ENCODE measurements at places on chromosomes 5 and 9.

DNA sequence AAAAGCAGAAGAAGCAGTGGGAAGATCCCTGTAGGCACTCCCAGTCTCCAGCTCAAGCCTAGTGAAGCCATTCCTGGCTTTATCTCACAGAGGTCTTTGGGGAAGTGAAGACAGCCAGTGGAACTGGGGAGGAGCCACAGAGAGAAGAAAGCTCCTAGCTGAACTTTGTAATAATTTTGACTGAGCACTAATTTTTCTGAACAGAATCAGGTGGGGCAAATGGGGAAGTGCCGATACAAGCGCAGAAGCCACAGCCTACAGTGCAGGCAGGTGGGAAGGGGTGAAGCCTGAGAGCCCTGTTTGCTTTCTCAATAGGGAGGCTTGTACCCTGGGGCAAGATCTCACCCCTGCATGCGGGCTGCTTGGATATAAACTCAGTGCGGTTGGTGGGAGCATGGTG, 48.4 kb upstream of the SNAPC3 start:
- DNase-seq = no peak

- no peak for DNase-seq
These were observed 319.1 kb downstream of the KIF4B start for GRCh38 chr5:155332618-155333017.

GRCh38 chr9:99840072-99840471, 18.4 kb downstream of the NR4A3 start:
- DNase-seq = no peak

DNA sequence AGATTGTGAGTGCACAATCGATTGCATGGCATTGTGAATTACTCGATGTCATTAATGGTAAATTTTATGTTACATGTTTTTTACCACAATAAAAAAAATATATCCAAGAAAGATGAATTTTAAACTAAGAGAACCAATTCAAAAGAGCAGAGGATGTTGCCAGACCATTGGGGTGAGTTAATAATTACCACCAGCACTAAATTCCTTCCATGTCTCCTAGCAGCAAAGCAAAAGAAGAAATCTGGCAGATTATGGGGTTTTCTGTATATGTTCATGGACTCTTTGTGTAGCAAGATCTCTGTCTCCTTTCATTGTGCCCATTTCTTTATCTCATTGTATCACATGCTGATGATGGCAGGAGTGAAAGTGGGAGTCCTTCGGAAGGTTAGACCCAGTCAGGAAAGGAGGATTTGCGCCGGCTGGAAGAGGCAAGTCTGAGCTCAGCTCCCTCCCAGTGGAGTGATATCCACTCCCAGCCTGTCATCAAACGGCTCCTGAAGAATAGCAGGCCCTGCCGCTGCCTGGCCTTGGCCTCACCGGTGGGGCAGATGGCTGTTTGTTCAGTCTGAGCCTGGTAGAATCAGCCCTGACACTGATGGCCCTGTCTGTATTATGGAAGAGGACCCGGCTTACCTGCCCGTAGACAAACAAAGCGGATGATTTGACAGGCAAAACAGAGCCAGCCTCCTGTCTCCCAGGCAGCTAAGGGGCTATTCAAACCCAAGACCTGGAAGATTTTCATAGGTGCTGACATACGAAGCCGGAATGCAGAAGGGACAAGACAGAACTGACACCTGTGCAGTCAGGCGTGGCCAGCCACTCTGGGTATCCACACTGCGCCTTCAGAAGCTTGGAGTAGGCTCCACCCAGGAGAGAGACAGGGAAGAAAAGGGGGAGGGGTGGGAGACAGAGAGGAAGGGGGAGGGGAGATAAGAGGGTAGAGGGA, 21.9 kb upstream of the FOXE1 start:
- DNase-seq = no peak

- DNase-seq = no peak
These were observed 6.2 kb upstream of the CEP120 start for GRCh38 chr5:123429221-123429954.

DNA sequence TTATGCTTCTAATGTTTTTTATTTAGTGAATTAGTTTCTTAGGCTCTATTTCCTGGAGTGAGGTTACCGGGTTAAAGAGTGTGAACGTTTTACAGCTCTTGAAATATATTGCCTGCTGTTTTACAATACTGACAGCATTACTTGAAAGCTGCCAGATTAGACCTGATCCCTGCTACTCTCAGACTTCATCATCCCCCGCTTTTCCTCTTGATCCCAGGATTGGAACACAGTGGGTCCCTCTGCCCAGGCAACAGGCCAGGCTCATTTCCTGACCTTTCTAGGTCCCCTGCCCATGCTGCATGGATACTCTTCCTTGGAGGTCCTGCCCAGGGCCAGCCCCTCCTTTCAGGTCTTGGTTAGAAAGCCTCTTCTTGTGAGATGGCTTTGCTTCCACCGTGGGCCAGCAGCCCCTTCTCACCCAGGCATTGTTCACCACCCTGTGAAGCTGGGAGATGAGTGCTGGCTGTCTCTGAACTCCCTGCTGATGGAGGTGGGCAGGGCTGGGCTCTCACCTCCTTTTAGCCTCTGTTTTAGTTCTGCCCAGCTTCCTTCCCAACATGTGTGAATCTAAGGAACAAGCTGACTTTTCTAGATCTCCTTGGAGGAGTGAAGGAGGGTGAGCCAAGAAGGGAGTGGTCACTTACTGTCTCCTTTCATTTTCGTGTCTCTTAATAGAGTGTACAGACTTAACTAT, 15.5 kb upstream of the FAM120AOS start:
- DNase-seq = peak; percentile 69

DNA sequence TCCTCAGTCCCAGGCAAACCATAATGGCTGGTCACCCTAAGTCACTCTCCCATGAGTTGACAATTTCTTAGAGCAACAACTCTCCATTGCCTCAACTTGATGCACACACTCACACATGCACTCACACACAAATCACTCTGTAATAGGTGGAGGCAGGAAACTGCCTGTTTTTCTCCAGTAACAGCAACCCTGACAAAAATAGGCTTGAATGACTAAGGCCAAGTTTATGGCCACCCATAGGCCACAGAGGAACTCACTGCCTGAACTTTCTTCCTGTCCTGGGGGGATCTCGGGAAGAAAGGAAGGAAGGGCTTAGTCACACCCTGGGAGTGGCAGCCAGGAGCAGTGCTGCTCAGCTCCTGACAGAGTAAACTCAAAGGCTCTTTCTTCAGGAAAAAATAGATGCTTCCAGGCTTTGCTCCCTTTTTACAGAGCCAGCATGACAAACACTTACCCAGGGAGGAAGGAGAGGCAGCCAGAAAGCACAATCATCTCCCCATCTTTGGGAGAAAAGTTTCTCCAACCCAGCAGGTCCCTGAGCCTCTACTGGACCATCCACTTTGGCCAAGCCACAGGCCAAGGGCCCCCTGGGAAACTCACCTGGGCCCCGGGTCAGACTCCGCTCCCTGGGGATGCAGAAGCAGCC, 368 bp downstream of the SH3TC2 start:
- DNase-seq = peak; percentile 85

DNA sequence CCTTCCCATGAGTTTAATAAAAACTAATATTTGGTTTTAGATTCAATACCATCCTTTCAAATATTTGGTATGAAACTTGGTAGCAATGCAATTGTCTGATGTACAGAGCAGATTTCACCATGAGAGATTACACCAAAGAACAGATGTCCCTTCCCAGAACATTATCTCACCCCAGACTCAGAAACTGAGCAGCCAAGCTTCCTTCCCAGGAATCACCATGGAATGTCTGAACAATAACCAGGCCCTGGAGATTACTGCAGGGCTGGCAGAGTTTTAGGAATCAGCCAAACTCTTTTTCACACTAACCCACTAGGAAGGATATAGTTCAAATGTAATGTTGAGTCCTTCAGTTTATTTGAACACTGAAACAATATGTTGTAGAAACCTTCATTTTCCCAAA, 23.9 kb downstream of the CLTA start:
- peak; percentile 65 for DNase-seq

DNA sequence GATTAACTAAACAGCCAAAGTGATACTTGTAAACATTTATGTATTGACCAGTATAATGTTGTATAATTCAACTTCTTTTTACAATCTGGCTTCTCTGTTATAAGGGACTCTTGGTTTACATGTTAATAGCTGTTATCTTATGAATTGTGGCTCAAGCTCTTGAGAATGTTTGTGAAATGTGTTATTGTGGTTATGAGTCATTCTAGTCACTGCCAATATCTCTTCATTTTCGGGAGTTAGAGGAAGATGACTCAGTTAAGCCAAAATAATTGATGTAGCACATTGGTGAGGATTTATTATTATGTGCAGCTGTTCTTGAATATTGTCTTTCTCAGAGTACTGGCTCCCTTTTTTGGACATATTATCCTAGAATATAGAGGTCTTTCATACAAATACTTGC, 655.2 kb upstream of the RIOK2 start:
- DNase-seq = peak; percentile 99

- peak; percentile 85 for DNase-seq
These were observed 273.5 kb downstream of the NR2F1-AS1 start for GRCh38 chr5:93307557-93307956.

- DNase-seq = no peak
These were observed 177.4 kb upstream of the IL12B start for GRCh38 chr5:159507661-159508060.

DNA sequence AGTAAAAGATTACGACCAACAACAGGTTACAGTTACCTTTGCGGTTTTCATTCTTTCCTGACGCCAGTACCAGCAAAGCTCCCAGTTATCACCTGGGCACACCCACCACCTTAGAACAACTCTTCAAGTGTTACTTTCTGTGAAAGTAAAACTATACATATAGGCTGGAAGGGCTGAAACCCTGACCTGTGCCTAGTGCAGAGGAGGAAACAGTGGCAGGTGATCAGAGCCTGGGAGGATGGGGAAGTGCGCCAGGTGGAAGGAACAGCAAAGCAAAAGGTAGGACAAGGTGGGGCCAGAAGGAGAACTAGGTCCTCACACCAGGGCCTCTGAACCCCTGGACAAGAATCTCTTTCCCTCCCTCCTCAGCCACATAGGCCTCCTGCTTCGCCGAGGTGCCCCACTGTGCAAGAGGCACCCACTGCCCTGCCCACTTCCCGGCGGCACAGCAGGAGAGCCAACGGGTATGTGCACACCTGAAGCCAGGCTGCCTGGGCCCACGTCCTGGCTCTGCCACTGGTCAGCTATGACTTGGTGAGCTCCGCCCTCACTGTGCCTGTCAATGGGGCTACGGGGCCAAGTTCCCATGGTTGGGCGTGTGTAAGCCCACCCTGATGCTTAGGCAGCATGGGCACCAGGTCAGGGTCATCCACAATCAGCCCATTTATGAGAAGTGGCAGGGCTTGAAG, 26.9 kb downstream of the BICD2 start:
- no peak for DNase-seq

GRCh38 chr9:8655071-8655470, 855.5 kb upstream of the DMAC1 start:
- DNase-seq = no peak

DNA sequence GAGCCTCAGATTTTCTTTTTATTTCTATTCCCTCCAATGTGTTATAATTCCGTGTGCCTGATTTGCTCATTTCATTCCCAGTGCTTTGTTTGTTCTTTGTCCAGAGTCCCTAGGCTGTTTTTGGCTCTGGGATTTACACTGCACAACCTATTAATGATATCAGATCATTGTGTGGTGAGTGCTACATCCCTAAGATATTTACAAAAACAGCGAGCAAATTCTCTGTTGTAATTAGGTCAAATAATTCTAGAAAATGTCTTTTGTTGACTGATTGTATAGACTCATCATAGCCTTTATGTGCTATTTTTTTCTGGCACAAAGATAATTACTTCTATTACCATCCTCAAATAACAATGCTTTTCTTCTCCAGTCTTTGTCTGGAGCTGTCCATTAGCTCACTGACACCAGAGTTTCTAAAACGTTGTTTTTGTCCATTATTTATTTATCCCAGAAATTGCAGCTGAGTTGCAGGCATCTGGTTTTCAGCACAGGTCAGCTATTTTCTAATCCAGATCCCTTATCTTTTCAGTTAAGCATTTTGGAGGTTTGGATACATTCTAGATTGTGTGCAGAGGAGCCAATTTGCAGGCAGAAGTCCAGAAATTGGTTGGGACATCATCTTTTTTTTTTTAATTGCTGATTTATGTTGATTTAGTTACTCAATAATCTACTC, 379.9 kb upstream of the DMAC1 start:
- no peak for DNase-seq

DNA sequence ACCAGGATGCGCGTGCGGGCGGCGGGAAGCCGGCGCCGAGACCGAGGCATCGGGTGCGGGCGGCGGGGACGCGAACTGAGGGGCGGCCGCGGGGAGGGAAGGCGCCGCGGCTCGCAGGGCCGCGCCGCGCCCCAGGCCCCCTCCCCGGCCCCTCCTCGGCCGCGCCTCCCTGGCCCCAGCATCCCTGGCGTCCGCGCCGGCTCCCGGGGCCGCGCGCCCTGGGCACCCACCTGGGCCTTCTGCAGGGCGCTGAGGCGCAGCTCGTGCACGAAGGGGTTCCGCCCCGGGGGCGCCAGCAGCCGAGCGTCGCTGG, 324 bp downstream of the LPCAT1 start:
- no peak for DNase-seq

DNA sequence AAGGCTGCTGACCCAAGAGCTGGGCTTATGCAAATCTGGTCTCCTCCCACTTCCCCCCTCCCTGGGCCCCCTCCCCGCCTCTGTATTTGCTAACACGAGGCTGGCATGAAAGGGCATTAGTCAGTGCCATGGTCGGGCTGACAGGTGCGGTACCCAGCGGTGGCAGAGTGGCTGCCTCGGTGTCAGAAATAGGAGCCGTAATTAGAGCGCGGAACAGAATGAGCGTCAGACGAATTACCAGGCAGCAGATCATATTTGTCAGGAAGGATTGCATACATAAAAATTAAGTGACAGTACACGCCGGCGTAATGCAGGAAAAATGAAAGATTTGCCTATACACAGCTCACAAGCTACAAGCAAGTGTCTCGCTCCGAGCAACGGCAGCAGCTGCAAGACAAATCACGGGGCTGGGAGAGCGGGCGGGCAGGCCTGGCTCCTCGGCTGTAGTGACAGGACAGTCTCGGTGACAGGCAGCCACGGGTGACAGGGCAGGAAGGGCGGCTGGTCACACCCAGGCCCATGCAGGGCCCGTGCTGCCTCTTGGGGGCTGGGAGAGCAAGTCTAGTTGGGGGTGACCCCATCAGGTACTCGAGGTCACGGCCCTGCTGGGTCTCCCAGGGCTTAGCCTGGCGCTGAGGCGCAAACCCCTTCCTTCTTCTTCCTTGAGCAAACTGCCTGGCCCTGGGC, 72.4 kb downstream of the NEK6 start:
- no peak for DNase-seq

DNA sequence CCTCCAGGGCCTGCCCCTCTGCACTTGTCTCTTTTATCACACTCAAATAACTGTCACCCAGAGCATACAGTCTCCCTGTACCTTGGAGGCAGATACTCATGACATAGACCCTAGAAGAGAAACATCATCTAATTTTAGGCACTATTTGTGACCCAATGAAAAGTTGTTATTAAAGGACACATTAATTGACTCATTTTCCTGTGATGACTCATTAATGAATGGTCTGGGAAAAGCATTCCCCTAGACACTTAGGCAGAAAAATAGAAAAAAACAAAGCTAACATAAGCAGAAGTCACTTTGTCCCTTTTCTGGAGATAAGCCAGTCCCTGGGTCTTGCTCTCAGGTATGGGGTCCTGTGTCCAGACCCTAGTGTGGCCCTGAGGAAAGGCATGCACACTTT, 15.0 kb downstream of the TRPC7 start:
- no peak for DNase-seq

- peak; percentile 12 for DNase-seq
These were observed 288.8 kb downstream of the ARL15 start for GRCh38 chr5:54021431-54022164.

GRCh38 chr5:128693764-128694163, 155.7 kb upstream of the FBN2 start:
- peak; percentile 20 for DNase-seq
